ENCODE measurements at places on chromosomes 5 and 9.

DNA sequence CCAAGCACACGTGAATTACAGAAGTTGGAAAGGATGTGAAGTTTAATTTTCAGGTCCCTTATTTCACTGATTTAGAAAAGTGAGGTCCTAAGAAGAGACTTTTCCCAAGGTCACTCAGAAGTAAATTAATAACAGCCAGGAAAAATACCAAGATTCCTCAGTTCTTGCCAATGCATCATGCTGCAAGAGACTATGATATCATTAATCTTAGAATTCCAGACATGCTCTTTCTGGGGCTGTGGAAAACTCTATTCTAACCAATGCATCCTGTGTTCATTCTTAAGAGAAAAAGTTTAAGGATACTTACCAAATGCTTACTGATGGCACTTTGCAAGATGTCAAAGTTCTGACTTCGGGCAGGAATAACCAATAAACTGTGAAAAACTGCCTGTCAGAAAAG lies 42.8 kb downstream of the TEX10 start:
- no peak for DNase-seq

DNA sequence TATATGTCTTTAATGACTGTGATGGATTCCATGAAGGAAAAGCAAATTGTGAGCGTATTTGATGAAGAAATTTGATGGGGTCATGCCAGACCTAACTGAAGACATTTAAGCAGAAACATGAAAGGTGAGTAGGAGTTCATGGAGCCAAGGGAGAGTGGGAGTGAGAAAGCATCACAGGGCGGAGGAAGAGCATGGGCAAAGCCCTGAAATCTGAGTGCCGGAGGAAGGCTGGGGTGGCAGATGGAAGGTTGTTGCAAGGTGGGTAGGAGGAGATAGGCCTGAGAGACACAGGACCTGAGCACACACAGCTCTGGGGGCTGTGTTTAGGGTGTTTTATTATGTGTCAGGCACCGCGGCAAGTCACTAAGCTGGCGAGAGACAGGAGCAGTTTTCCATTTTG lies 100.3 kb upstream of the SPOCK1 start:
- DNase-seq: no peak

GRCh38 chr5:133935667-133935940 lies 32.8 kb downstream of the C5orf15 start:
- no peak for DNase-seq

- DNase-seq: no peak
Measured at GRCh38 chr9:70362952-70363351, 51.5 kb downstream of the KLF9 start.

- DNase-seq: no peak
Measured at GRCh38 chr9:35487081-35487480, 2.8 kb upstream of the RUSC2 start.

DNA sequence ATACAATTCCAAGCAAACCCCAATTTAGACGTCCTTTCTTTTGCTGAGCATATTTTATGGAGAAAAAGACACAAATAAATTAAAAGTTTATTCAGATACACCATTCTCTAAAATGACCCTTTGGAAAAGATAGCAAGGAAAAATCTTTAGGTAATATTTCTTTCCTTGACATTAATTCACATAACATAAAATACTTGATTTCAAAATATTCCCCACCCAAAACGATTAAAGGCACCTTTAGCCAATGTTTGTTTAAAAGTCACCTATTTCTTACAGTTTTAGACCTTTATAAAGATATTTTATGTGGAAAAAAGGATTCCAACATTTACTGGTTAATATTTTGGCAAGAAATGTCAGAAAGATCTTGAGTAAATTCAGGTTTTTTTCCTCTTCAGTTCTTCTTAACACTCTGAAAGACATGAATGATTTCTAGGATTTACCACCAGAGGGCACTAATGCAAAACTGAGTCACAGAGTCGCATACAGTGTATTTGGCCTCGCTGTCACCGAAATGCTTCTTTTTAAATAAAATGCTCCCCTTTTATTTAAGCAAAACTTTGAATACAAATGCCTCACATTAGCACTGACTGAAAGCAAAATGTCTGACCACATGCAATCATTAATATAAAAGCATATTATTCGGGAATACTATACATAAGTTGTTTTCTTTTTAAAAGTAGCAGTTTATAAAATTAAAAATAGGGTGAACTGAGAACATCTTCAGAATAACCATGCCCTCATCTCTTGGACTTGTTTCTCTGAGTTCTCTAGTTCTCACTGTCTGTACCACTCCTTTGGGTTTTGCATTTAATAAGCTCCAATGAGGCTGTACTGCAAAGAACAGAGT lies 122.5 kb downstream of the SLC1A3 start:
- no peak for DNase-seq

GRCh38 chr5:172958331-172959046 lies 735 bp upstream of the RPL26L1 start:
- peak; percentile 69 for DNase-seq

DNA sequence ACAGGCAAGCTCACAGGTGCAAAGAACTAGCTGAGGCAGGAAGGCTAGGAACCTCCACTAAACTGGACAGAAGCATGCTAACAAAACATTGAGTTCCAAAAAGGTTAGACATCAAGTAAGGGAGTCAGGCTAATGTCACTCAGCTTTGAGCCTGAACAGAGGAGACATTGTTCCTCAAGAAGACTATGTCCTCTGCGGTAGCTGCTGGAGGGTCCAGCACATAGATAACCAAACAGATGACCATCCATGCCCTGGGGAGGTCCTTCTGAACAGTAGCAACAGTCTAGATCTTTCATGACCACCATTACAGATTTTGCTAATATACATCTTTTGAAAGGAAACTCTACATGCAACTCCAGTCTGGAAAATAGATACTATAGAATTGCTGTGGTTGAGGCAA lies 57.7 kb downstream of the CYSTM1 start:
- no peak for DNase-seq

- DNase-seq: no peak
Measured at GRCh38 chr5:179621551-179622214, 1.8 kb downstream of the HNRNPH1 start.

DNA sequence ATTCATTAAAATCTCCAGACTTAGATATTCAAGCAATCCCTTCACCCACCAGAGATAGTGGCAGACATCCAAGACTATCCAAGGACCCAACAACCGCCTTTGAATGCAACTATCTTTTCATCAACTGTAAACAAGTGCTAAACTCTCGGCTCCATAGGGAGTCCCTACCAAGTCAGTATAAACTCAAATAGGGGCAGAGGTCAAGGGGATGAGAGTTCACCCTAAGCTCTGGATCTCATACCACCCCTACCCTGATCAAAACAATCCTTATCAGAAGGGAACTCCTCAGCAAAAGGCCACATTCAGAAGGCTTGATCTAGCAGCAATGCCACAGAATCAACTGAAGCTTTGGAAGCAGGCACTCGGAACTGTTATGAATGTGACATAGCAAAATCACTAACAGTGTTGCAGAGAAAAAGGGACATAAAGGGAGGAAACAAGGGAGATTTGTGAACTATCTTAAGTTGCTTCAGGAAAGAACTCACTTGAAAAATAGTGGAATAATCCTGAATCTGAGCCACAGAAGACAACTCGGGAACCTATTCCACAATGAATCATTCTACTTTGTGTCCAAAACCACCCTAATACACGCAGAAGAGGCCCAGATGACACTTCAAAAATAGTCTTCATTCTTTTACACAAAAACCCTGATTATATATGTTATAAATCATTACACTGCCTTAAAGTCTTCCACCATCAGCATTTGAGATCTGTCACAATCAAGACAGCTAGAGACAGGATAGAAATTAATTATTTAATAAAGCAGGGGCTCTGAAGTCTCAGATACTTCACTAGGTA lies 49.8 kb downstream of the NR6A1 start:
- DNase-seq: no peak

- DNase-seq: peak; percentile 12
Measured at GRCh38 chr5:40276426-40277102, 403.2 kb upstream of the PTGER4 start.

DNA sequence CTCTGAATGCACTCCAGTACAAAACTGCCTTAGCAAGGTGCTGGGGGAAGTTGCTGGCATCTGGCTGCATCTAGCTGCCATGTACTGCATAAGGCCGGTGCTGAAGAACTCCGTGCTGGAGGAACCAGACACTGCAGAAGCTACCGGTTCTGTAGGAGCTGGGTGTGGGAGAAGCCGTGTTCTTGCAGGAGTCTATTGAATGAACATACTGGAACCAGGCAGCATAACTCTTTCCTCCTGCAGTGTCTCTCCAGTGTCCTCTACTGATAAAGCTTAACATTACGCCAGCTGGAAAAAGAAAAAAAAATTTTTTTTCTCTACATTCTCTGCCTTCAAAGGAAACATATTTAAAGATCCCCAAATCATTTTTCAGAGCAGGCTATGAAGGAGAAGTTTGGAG lies 38.5 kb downstream of the VPS13A start:
- no peak for DNase-seq

DNA sequence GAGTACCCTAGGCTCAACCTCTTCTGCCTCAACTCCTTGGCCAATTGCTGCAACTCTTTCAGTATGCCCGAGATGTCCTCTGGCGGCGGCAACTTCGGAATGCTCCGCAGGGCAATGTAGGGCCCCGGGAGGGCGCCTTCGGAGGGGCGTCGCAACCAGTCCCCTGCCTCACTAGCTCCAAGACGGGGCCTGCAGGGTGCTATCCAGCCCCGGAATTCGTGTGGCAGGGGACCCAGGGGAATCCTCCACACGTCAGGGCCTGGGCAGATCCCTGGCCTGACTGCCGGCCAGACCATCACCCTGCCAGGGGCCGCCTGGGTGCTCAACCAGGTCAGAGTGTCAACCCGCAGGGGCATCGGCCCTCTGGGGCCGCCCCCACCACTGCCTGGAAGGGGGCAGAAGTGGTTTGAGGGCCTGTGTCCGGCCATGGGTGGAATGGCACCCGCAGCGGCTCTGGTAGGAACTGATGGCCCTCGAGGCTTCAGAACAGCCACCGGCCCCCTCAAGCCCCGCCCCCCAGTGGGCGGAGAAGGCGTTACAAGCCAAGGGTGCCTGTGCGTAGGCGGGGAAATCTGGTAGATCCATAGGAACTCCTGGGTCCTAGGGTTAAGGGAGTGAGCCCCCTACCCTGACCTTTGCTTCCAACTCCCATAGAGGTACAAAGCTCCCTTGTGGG lies at the start of gene POU5F2:
Gene POU5F2, minus strand, starts transcription at position 465 of the 676 bp plus-strand sequence. Its CDS starts 37 bp downstream, at position 428.
- no peak for DNase-seq

DNA sequence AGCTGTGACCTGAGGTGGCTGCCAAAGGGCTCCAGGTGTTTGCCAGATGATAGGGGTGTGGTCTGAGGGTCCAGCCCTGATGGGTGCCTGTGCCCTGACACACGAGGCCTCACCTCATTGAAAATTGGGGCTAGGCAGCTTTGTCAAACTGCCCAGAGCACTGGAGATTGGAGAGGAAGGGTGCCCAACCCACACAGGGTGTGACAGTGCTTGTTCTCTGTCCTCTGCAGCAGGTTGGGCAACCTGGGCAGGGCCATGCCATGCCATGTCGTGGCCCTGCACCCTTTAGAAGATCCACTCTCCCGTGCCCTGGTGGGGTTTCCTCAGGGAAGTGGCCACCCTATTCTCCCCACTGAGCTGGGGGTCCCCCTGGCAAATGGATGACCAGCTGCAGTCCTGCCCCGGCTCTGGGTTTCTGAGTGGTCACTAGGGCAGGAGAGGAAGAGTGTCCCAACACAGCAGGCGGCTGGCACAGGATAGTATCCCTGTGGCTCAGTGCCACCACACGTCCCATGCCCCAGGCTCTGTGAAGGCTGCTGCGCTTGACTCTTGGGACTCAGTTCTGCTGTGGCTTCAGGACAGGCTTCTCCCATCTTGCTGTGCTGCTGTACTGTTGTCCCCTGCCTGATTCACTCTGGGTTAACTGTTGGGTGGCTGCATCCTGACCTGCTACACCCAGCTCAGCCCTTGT lies 100.8 kb upstream of the PITX1 start:
- DNase-seq: no peak

- DNase-seq: no peak
Measured at GRCh38 chr5:73960023-73960422, 334.0 kb downstream of the ARHGEF28 start.

GRCh38 chr5:32471784-32472183 lies 27.2 kb upstream of the ZFR start:
- DNase-seq: no peak

- no peak for DNase-seq
Measured at GRCh38 chr5:6626508-6626907, 6.3 kb downstream of the NSUN2 start.

- no peak for DNase-seq
Measured at GRCh38 chr9:80964914-80965313, 724.4 kb downstream of the TLE1 start.

DNA sequence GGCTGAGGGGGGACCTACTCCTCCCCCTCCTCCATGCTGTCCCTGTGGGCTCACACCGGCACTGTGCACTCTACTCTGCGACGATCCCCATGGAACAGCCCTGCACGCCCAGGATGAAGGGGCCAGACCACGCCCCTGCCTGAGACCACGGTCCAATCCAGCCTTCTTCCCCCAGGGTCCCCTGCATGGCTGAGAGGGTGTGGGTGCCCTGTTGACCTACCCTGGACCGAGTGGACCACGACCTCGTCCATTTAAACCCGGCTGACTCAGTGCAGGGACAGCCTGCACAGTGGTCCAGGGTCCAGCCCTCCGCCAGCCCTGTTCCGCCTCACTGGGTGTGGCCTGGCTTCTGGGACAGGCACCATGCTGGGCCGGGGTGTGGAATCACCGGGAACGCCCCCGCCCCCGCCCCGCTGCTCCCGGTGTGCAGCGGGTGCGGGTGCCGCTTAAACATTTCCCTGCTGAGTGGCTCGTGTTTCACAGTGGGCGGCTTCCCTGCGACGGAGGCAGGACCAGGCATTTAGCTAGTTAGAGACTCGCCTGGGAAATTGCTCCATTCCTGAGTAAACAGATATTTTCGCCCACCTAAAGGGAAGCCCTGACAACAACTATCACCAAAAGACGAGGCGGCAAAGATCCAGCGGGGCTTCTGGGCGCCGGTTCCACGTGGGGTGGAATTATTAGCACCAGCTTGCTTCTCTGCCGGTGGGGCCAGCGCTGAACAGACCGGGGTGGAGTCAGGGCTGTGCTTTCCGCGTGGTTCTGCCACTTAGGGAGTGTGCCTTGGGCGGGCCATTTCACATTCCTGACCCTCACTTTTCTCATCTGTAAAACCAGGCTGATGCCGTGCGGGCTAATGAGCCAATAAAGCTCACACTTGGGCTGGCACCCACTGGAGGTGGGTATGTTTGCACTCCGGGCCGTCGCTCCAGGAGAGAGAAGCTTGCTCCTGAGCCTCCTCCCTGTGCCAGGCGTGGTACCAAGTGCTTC lies 22.6 kb downstream of the DBH start:
- DNase-seq: no peak

GRCh38 chr9:5493679-5494511 lies 16.4 kb upstream of the PDCD1LG2 start:
- DNase-seq: peak; percentile 42

- DNase-seq: no peak
Measured at GRCh38 chr5:35898952-35899660, 39.3 kb downstream of the CAPSL start.
